ENCODE measurements at places on chromosomes 7 and 10.

GRCh38 chr7:5413449-5413786 lies 10.2 kb downstream of the TNRC18 start:
- DNase-seq: no peak

GRCh38 chr7:96901822-96902445 lies 103.4 kb upstream of the DLX6 start:
- no peak for DNase-seq

GRCh38 chr7:54877683-54878082 lies 118.7 kb upstream of the SEC61G start:
- no peak for DNase-seq

DNA sequence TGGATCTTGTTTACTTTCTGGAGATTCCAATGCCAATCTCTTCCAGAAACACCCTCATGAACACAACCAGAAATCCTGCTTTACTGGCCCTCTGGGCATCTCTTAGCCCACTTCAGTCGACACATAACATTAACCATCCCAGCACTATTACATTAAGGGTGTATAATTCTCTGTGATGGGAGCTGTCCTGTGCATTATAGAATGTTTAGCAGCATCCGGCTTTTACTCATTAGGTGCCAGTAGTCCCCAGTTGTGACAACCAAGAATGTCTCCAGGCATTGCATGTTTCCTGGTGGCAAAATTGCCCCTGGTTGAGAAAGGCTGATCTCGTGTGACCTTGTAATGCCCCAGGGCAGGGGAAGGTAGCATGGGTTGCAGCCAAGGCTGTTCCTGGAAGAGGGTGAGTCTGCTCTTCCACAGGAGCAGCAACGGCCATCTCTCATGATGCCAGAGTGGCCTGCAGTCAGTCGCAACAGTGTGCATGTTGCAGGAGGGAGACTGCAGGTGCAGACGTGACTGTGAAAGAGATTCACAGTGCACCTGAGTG lies 2.6 kb upstream of the DDC start:
- DNase-seq: no peak

DNA sequence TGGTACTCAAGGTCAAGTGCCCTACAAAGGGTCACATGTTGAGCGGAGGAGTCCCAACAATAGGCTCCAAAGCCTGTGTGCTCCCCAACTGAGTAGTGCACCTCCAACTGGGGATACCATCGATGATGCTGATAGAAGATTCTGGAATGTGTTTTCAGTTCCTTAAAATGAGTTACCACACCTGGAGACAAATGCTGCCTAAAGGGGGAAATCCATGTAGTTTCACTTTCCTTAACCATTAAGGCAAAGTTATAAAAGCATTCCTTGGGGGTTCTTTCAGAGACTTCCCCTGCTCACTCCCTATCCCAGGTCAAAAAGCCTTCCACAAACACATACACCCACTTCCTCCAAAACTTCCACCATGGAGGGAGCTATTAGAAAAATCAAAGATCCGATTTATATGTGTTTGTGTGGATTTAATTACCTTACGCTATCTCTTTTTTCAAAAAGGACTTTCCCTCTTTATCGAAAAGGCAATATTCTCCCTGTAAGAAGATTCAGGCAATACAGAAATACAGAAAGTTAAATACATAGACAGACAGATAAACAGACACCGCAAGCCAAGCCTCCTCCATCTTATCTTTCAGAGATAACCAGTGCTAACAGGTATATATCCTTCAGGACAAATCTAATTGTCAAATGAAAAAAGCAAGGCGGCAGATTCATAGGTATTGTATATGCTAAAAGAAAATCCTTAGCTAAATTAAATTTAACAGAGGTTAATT lies 135.9 kb upstream of the ASAH2 start:
- DNase-seq: no peak

- no peak for DNase-seq
Observed at GRCh38 chr7:49322476-49322875, 398.1 kb downstream of the CDC14C start.

GRCh38 chr7:2941216-2941859 lies 97.2 kb upstream of the GNA12 start:
- no peak for DNase-seq

Data from CD4-positive, alpha-beta T cell treated with Interleukin-17A for 1 hour (primary cell).